Iris pigment epithelial cell (primary cell): ENCODE measurements at places on chromosomes 1 and 21.

GRCh38 chr1:95195046-95195445 lies 39.0 kb upstream of the RWDD3 start:
- no peak for DNase-seq

- DNase-seq: no peak
These were observed 217.0 kb downstream of the S1PR1 start for GRCh38 chr1:101453844-101454243.

DNA sequence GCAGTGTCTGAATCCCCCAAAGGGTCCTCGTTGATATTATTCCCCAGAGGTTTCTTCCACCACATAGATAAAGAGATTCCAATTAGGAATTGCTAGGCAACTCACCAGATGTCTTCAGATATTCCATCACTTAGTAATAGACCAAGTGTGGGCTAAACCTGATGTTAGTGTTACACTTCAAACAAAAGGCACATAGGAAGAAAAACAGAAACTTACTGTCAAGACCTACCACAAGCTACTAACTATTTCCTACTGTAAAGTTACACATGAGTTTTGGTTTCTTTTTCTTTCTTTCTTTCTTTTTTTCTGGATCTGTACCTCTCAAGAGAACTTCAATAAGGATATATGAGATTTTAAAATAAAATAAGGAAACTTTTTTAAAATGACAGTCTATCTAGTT lies 879.1 kb upstream of the NEGR1 start:
- DNase-seq: no peak

- no peak for DNase-seq
These were observed 45.2 kb downstream of the GALNT2 start for GRCh38 chr1:230112131-230112701.

GRCh38 chr1:173354937-173355280 lies 122.2 kb upstream of the PRDX6 start:
- no peak for DNase-seq
